Thoracic aorta (tissue), 2 donors: ENCODE measurements at places on chromosomes 16 and 17. TPM values are rescaled to one million over a fixed set of nuclear protein-coding genes. Genes with fewer than 3 reads are reported as not detected.
A peak's percentile ranks its signal among the peaks of the same experiment; 100 is the strongest.

GRCh38 chr16:10847176-10847575 is 28.6 kb upstream of the TVP23A start:
- peak overlapping the region; percentile 25 for H3K27ac ChIP-seq
- no peak overlapping the region for H3K4me3 ChIP-seq
- H3K27me3 ChIP-seq: no peaks in the 10 kb centered on the region
- no peaks in the 10 kb centered on the region for H3K36me3 ChIP-seq
- no peaks in the 10 kb centered on the region for H3K4me1 ChIP-seq
- DNase-seq: no peak

- H3K4me1 ChIP-seq: peaks cover 4% of the 10 kb centered on the region
- no peak overlapping the region for H3K4me3 ChIP-seq
- H3K36me3 ChIP-seq: no peaks in the 10 kb centered on the region
- DNase-seq: no peak
- H3K27me3 ChIP-seq: no peaks in the 10 kb centered on the region
These were observed 25.0 kb upstream of the ZNF750 start for GRCh38 chr17:82864713-82865248.

GRCh38 chr16:10558746-10559641 is 21.4 kb downstream of the EMP2 start:
- DNase-seq: peak; percentile 68
- H3K27ac ChIP-seq: peak overlapping the region; percentile 86
- peaks cover 39% of the 10 kb centered on the region for H3K4me1 ChIP-seq
- peak overlapping the region; percentile 57 for H3K4me3 ChIP-seq
- no peaks in the 10 kb centered on the region for H3K36me3 ChIP-seq

GRCh38 chr17:21602176-21602575 is 90.1 kb upstream of the KCNJ18 start:
- no peak overlapping the region for H3K4me3 ChIP-seq
- H3K4me1 ChIP-seq: no peaks in the 10 kb centered on the region
- no peak for DNase-seq
- H3K27ac ChIP-seq: no peak overlapping the region
- H3K36me3 ChIP-seq: no peaks in the 10 kb centered on the region
- no peaks in the 10 kb centered on the region for H3K27me3 ChIP-seq

DNA sequence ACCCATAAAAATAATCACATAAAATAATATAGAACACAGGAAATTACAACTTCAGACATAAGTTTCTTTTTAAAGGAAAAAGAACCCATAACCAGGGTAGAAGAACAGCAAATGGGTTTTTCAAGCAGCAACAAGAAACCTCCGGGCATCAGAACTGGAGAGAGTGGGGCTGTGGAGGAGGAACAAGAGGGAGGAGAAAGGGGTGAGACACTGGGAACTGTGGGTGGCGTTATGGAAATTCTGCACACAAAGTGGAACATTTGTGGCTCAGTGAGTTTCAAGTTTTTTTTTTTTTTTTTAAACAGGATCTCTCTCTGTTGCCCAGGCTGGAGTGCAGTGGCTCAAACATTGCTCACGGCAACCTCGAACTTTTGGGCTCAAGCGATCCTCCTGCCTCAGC is 22.6 kb downstream of the EMP2 start:
- no peaks in the 10 kb centered on the region for H3K36me3 ChIP-seq
- no peak for DNase-seq
- H3K4me3 ChIP-seq: peak overlapping the region; percentile 57
- H3K4me1 ChIP-seq: peaks cover 38% of the 10 kb centered on the region
- no peaks in the 10 kb centered on the region for H3K27me3 ChIP-seq

HOXB7 gene
- 7.2 TPM for total RNA-seq
